ENCODE measurements at places on chromosomes 5 and 9. TPM values are rescaled to one million over a fixed set of nuclear protein-coding genes. Genes with fewer than 3 reads are reported as not detected.

- no peak for DNase-seq
Measured at GRCh38 chr5:152547202-152547601, 142.1 kb upstream of the NMUR2 start.

DNA sequence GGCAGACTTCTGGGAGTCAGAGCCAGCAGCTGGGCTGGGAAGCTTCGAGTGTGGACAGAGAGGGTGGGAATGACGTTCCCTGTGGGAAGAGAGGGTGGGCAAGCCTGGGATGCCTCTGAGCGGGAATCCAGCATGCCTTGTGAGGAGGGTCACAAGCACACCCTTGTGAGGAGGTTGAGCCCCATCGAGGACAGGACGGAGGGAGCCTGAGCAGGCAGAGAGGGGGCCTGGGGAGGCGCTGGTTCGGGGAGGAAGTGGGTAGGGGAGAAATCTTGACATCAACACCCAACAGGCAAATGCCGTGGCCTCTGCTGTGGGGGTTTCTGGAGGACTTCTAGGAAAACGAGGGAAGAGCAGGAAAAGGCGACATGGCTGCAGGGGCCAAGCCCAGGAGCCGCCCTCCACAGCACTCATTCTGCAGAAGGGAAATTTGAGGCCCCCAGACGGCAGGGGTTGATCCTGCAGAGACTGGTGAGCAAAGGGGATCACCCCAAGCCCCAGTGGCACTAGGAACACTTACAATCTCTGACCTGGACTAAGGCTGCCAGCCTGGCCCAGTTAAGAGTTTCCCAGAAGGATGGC lies 1.1 kb upstream of the IL13 start:
- no peak for DNase-seq

EGFLAM gene
- not detected for total RNA-seq

HMMR gene
- 59.3 TPM for total RNA-seq

GRCh38 chr5:76457674-76458485 lies 54.8 kb downstream of the IQGAP2 start:
- no peak for DNase-seq

DNA sequence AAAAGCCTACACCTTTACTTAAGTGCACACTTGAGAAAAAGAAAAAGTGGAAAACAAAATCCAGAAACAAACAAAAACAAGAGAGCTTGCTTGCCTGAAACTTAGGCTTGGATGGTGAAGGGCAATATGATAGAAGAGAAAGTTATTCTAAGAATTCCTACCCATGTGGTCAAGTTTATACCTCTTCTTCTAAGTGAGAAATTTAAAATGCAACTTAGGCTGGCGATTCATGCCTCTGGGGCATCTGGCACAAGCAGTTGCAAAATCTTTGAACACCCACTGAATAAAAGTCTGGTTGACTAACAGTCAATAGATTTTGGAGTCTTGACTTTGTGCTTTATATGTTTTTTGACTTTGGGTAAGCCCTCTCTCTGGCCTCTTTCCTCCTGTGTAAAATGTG lies 239.6 kb downstream of the KDM4C start:
- DNase-seq = no peak

DNA sequence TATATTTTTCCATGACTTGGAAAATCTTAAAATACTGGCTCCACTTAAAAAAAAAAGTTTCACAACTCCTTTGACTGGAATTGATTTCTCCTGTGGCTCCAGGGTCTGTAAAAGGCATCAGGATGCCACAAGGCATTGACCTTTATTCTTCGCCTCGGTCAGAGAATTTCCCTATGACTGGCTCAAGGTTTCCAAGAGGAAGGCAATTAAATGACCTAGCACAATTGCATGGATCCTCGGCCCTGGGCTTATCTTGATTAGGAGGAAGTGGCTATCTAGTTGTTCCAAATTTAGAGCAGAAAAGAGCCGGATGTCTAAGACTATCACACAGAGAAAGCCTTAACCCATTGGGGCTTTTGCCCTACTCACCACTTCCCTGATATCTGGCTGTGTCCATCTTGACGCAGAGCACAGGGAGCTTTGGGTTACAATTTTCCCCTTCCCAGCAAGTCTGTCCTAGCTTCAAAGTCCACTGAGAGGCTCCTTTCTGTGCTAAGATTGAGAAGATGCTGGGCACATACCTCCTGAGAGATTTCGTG lies 56.9 kb upstream of the COL15A1 start:
- DNase-seq = no peak

GRCh38 chr9:109551651-109552050 lies 53.5 kb upstream of the PTPN3 start:
- DNase-seq = no peak

GRCh38 chr5:89267788-89268187 lies 384.8 kb upstream of the MEF2C start:
- DNase-seq = peak; percentile 49

DNA sequence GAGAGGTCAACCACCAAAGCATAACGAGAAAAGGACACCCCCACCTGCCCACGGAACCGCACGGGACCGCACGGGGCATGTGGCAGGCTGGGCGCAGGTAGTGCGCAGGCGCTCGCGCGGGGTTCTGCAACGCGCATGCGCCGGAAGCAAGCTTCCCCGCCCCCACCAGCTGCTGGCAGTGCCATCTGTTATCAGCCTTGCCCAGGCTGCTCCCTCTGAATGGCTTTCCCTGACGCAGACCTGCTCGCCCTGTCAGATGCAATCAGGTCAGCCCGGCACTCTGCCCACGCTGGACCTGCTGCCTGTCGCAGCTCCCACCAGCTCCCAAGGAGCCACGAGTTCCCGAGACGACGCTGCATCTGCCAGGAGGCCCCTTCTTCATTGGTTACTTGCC lies 22.8 kb downstream of the PTCH1 start:
- DNase-seq = no peak

- DNase-seq = no peak
Measured at GRCh38 chr5:163330723-163331668, 106.4 kb upstream of the CCNG1 start.

SLC6A7 gene
- total RNA-seq = not detected

DNA sequence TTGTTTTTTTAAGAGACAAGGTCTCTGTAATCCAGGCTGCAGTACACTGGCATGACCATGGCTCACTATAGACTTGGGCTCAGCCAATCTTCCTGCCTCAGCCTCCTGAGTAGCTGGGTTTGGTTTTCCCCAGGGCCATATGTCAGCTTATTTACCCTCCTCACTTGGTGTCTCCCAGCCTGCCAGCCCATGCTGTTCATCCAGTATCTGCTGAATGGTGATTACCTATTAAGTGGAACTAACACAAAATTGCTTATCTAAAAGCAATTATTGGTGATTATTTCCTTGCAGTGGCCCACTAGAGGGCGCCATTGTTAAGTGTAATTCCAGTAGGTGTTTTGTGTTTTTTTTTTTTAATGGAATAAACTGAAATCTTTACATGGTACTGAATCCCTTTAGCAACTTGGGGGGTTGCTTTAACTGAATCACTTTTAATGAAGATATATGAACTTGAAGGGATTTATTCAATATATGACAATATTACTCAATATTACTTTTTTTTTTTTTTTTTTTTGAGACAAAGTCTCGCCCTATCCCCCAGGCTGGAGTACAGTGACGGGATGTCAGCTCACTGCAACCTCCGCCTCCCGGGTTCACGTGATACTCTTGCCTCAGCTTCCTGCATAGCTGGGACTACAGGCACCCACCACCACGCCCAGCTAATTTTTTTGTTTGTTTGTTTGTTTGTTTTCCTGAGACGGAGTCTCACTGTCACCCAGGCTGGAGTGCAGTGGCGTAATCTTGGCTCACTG lies 13.8 kb downstream of the EXOSC2 start:
- DNase-seq = no peak

LRRC26 gene
- 0.64 TPM for total RNA-seq

DNA sequence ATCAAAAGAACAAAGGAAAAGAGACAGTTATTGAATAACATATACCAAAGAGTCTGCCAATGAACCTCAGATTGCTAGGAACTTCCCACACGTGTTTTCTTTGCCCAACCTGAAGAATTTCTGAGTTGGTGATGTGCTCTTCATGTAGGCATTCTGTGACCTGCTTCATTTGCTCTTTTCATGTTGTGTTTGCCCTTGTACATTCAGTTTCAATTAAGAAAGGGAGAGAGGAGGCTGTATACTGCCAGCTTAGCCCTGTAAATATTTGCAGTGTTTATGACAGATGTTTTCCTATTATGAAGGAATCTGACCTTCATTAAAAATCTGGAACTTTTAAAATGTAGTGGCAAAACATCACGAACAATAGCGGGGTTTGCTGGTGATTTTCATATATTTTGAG lies 168.5 kb downstream of the GAS1 start:
- DNase-seq = no peak

KCNT1 gene
- not detected for total RNA-seq

- peak; percentile 34 for DNase-seq
Measured at GRCh38 chr9:123562844-123563346, 206.9 kb downstream of the CRB2 start.

DNA sequence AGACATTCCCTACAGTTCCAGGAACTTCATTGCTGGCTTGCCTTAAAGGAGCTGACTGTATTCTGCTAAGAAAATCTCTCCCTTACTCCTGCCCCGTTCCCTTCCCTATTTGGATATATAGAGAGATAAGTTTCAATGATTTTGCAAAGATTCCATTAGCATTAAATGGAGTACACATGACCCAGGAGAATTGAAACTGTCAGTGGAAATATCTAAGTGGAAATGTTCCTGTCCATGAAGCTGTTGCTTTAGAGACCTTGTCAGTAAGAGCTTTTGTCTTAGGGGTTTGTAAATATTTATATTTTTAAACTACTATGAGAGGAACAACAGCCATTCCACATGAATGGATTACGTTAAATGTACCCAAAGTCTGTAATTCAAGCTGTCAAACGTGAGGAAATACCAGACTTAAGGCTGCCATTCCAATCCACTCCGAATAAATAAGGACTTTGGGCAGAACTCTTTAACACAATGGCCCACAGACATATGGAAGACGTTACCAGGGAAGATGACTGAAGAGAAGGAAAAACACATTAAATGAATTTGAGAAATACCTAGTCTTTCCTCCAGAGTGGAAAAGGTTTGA lies 387.1 kb upstream of the PAPPA start:
- DNase-seq = no peak

- no peak for DNase-seq
Measured at GRCh38 chr5:141846031-141846430, 32.2 kb downstream of the PCDH1 start.

SHOC1 gene
- not detected for total RNA-seq

GRCh38 chr5:125558016-125558415 lies 811.6 kb upstream of the ZNF608 start:
- DNase-seq = no peak

GRCh38 chr5:167614294-167615021 lies 677.0 kb upstream of the WWC1 start:
- DNase-seq = no peak

GRCh38 chr5:80960531-80961375 lies 590 bp downstream of the RASGRF2 start:
- no peak for DNase-seq

GRCh38 chr9:82606492-82607382 lies 456.2 kb downstream of the RASEF start:
- peak; percentile 1 for DNase-seq

FBP2 gene
- total RNA-seq = not detected

GRCh38 chr9:91905991-91906469 lies 44.0 kb downstream of the ROR2 start:
- no peak for DNase-seq

TMEM252 gene
- total RNA-seq = not detected

GRCh38 chr5:12242950-12243888 lies 339.0 kb upstream of the CTNND2 start:
- DNase-seq = no peak

GRCh38 chr5:132269635-132270334 lies 12.3 kb downstream of the PDLIM4 start:
- DNase-seq = no peak

DNA sequence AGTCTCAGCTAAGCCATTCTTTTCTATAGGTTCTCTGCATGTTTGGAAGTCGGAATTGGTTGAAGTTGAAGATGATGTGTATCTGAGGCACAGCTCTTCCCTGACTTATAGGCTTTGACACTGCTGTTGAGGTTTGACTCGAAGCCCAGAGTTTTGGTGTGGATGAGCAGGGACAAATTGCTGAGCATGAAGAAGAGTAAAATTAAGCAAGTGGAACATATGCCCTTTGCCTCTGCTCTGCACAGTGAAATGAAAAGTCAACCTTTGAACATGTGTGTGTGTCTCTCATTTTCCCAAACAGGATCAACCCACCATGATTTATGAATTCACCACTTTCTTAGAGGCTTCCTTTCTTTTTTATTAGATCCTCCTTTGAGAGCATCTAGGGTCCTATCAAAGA lies 8.5 kb downstream of the HMHB1 start:
- DNase-seq = no peak

DNA sequence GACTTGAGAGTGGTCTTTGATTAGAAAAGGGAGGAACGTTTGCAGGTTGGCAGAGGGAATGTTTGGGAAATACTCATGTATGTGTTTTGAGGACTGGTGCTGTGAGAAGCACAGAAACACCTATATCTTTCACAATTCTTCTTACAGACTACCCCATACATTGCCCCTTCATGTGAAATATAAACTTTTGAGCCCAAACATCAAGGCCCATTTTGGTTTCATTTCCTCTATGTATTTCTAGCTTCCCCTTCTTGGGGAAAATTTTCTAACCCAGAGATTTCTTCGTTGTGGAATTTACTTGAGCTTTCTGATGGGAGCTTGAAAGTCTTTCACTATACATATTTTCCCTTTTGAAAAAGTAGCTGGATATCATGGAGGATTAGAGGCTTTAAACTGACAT lies 67.6 kb downstream of the FYB1 start:
- DNase-seq = no peak

SETD9 gene
- total RNA-seq = 8.0 TPM

LCN2 gene
- total RNA-seq = not detected

DNA sequence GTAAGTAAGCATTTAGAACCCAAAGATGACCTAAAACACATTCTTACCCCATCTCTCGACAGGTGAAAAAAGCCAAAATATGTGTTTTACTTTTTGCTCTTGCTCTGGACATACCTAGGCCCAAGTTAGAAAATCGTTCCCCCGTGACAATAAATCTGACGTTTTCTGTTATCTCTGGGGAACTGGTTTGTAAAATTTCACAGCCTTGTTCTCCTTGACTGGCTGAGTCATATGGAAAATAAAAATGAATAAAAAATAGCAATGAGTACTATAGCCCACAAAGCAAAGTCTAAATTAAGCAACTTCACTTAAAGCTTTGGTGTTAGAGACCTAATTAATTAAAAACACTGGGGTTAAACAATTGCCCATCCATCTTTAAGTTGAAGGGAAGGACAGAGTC lies 286.9 kb upstream of the CLINT1 start:
- no peak for DNase-seq
